GM04503 (cell line): ENCODE measurements at places on chromosomes 4 and X.

DNA sequence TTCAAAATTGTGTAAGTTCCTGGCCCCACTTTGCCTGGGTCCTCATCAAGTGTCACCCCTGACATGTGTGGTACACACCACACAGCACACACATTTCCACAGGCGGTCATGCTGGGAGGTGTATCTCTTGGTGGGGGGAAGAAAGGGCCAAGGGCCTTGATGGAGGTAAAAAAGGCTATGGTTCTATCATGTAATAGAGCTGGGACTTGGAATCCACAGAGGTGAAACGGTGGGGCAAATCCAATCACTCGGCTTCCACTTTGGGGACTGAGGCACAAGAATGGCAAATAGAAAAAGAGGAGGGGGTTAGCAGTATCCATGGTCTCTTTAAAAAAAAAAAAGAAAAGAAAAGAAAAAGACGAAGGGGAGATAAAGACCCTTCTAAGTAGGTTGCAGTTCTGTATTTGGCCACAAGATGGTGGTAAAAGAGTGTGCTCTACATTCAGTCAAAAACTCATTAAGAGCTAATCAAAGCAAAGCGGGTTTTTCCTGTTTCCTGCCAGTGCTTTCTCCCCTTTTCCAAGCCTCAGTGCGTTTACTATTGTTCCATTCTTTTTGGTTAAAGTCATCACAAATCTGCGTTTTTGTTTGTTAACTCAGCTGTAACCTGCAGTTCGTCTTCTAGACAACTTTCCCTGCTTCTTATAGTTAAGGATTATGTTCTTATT lies 37.0 kb upstream of the ATP6AP2 start:
- DNase-seq: no peak

DNA sequence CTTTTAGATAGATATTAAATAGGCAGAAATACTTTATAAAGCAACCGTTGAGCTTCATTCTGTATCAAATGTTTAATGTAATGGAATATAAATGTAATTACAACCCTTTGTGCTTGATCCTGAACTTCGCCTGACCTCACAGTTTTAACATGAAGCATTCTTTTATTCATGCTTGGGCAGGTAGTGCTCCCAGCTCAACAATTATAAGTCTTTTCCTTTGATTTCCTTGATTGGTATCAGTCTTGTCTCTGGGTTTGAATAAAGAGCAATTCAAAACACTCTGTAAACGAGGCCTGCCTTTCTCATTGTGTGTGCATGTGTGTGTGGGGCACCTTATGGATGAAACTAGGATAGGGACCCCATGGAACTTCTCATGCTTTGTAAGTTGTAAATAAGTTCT lies 6.8 kb downstream of the METAP1 start:
- DNase-seq: no peak

DNA sequence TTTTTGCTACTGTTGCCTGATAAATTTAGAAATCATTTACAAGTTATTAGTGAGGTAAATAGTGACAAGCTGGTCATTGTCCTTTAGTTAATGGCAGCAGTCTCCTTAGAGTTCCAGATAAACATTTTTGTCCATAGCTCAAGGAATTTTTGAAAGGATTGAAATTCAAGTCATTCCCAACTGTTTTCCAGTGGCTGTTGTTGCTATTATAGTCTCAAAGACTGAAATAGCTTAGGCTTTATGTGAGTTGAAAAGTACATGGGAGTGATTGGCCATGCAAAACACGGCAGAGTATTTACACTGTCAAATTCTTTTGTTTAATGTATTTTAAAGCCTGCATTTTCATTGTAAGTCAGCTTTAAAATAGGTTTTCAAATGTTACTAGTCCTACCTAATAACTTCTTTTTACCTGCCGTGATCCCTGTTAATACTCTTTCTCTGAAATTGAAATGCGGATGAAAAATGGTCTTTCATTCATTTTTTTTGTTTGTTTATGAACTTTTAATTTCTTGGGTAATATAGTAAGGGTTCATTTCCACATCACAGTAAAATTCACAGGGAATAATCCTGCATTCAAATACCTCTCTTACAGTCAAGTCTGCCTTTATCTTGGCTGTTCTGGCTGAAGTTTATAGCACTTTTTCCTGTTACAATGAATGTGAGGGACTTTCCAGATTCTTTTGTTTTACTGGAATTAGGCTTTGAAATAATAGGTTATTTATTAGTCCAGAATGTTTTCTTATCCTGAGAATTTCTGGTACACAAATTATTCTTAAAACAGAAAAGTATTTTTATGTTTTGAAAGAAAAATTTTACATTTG lies 85.1 kb downstream of the PDLIM5 start:
- no peak for DNase-seq

DNA sequence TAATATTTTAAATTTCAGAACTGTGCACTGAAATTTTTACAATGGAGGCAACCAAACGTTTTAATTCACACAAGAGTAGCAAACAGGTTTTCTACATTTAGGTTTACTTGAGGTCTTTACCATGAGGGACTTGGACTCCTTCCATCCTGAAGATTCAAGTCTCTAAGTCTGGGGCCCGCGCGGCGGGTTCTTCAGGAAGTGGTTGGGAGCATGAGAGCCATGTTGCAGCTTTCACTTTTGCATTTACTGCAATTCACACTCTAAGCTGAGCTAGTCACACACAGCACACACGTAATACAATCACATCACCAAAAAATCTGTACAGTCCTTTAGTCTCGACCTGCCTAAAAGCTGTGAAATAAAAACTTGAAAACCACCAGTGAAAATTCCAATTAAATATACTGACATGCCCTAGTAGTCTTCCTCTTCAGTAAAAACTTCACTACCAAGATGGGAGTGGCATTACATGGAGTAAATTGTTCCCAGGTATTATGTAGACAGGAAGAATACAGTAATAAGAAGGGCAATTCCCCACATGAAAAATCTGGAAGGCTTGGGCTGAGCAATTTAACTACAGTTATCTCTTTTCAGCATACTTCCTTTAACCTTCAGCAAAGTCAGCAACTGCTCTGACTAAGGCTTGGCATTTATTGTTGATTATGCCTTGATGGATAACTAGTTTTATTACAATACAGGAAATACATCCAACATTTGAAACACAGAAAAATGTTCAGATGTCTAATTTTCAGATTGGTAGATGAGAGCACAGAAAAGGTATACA lies 571.1 kb upstream of the DIPK2B start:
- no peak for DNase-seq

DNA sequence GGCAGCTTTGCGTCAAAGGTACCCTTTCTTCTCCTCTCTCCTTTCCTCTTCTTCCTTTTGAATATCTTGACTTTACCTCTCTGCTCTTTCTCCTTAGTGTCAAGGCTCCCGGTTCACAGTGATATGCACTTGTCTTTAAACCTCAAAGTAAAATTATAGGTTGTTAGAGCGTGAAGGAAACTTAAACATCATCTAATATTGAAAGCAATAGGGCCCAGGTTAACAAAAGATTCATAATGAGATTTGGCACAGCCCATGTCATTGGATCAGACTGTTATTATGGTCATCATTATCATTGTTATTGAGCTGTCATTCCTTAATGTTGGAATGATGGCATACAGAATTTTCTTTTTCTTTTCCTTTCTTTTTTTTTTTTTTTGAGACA lies 32.5 kb downstream of the FTHL17 start:
- no peak for DNase-seq

GRCh38 chrX:111264385-111264784 lies 5.9 kb downstream of the CAPN6 start:
- no peak for DNase-seq

DNA sequence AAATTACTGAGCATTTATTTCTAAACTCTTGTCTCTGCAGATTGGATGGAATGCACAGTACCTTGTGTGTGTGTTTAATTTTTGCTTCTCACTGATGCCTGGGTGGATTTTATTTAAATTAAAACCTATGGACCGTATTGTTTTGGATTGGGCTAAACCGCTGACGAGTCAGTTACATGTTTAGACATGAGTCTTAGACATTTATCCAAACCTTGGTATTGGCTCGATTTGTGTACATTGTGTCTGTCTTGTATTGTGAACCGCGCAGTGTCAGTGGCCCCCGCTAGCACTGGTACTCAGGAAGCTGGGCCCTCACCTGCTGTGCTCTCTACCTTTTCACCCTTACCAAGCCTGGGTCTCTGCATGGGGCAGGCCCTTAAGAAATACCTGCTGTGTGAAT lies 40.8 kb upstream of the TADA2B start:
- DNase-seq: no peak

DNA sequence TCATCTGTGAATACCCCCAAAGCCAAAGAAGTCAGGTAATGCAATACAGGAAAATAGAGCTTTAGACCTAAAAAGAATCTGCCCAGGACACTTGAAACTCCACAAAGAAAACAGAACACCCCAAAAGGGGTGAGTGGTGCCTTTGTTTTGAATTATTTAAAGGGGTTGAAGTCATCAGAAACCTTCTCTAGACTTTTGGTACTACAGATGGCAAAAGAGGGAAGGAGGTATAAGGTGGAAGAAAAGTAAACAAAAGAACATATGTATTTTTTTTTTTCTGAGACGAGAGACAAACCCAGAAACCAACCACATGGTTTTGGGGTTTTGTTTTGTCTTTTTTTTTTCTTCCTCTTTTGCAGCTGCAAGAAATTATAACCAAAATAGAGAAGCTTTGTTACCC lies 1477.8 kb downstream of the C4orf33 start:
- DNase-seq: no peak

DNA sequence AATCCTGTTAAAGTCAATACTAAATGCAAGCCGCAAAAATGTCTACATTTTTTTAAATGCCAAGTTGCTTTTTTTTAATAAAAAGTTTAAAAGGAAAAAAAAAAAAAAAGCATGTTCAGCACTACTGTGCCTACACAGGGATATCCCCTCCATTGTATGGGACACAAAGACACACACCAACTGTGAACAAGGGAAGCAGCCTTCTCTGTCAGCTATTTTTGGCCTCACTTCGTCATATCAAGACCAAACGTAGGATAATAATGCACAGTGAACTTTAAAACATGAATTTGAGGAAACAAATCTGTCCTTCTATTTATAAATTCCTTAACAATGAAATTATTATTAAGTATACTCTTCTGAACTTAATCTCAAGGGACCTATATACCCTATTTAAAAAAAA lies 4.4 kb downstream of the FBXW7 start:
- no peak for DNase-seq

DNA sequence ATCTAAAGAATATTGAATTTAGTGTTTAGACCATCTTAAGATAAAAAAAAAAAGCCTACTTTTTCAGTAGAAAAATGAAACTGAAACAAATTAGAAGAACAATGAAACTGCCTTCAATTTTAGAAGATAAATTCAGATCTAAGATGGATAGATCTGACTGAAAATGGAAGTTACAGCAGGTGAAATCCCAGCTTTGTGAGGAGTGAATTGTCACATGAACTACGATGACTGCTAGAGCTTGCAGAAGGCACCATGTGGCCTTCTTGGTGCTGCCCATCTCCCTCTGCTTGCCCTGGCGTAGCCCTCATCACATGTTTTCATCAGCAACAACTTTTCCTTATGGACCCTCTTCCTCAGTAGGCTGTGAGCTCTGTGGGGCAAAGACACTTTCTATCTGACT lies 51.4 kb upstream of the EMCN start:
- DNase-seq: no peak

GRCh38 chr4:57710053-57710452 lies 599.9 kb upstream of the IGFBP7 start:
- DNase-seq: no peak
